Left ventricle myocardium inferior (tissue), 1 donor: ENCODE measurements at places on chromosomes 3 and 15. TPM values are rescaled to one million over a fixed set of nuclear protein-coding genes. Genes with fewer than 3 reads are reported as not detected.

DNA sequence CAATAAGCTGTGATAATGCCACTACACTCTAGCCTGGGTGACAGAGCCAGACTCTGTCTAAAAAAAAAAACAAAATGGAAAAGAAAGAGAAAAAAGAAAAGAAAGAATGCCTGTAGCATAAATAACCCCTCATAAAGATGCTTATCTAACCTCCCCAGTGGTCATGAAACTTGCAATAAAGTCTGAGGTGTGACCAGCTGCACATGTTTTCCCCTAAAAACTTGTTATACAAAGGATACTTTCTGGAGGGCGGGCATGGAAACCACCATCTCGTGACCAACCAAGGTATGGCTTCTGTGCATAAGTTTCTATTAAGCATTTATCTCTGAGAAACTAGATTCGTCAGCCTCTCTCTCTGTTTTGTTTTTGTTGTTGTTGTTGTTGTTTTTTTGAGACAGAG lies 21.8 kb downstream of the CCDC32 start:
- DNase-seq = no peak

- no peak for DNase-seq
Measured at GRCh38 chr3:177726807-177727206, 529.5 kb upstream of the TBL1XR1 start.

GRCh38 chr15:101808201-101808600 lies 3.8 kb upstream of the OR4F15 start:
- no peak for DNase-seq

- DNase-seq = no peak
Measured at GRCh38 chr3:78913711-78914110, 854.1 kb downstream of the ROBO1 start.

GRCh38 chr15:41483519-41483918 lies 10.2 kb upstream of the ITPKA start:
- DNase-seq = no peak

- no peak for DNase-seq
Measured at GRCh38 chr3:120394347-120394746, 45.2 kb upstream of the LRRC58 start.

GRCh38 chr3:176160997-176161396 lies 1036.3 kb downstream of the TBL1XR1 start:
- DNase-seq = no peak

The CHL1 gene
- total RNA-seq = 8.8 TPM

The SERINC4 gene
- 0.44 TPM for total RNA-seq
